Stimulated activated CD4-positive, alpha-beta T cell treated with anti-CD3 and anti-CD28 coated beads, Interleukin-1b, Interleukin-23, amount 100 ng/mL, for 1 hour (primary cell): ENCODE measurements at places on chromosomes 16 and 17.
A peak's percentile ranks its signal among the peaks of the same experiment; 100 is the strongest.

DNA sequence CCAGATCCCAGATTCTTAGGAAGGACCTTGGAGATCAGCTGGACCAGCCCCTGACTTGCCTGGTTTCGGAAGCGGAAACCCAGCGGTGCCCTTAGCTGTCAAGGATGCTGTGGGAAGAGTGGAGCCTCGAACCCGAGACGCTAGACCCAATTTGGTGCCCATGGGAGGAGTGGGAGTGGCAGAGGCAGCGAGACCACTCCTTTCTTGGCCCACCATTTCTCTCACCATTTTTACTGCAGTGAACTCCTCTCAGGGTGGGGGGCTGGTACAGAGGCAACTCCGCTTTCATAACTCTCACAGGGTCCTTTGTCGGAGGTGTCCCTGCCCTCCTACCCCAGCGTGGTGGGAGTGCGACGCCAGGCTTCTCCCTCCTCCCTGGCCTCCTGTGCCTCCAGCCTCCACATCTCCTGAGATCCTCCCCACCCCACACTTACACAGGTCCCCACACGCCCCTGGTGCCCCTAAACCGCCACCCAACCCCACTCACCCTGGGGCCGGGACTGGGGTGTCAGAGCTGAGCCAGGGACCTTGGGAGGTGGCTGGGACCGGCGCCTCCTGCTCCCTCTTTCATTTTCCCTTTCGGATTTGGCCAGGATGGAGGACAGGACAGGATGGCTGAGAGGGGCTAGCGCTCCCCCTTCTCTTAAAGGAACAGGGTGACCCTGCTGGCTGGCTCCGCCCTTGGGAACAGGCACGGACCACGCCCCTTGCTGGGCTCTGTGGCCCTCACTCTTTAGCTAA, at the start of gene GJD3:
Gene GJD3 (minus strand): TSS at position 617 of the 741 bp plus-strand sequence. CDS start 922 bp downstream, outside the sequence.
- no peak for DNase-seq

DNA sequence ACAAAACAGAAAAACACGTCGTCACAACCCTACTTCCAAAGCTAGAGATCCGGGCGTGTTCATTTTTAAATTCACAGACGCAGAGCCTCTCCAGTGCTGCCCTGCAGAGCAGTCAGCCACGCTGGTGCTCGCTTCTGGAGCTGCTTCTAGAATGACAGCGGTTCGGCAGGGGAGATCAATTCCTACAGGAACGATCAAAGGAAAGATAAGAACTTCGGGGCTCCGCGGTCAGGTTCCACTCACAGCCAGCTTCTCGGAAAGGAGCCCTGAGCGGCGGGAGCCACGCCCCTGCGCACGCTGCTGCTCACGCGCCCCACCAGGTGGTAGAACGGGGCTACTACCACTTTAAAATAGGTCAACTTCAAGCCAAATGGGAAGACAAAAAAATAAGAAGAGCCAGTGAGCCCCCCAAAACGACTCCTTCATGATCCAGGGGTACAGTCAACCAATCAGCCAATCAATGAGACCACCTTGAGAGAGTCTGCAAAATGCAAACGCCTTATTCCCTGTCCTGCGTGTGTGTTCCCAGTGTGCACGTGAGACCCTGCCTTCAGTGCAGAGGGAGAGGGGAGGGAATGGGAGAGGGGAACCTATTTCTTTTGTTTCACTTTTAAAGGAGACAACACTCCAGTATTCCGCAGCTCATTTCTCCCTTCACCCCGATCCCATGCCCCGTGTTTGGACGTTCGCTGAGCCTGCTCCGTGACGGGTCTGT, 209.7 kb downstream of the RBFOX3 start:
- peak; percentile 60 for DNase-seq

DNA sequence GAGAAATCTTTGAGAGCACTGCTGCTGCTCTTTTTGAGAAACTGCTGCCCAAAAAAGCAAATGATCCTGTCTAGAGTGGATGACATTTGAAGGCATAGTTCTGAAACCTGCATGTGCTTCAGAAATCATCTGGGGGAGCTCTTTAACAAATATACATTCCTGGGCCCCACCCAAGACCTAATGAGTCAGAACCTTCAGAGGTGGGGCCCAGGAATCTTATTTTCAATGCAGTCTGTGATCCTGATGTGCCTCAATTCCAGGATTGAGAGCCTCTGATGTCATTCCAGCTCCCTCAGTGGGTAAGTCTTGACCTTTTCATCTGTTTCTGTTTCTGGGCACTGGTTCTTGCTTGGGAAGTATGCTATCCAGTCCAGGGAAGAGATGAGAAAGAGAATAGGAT, 42.3 kb downstream of the HNF1B start:
- no peak for DNase-seq

DNA sequence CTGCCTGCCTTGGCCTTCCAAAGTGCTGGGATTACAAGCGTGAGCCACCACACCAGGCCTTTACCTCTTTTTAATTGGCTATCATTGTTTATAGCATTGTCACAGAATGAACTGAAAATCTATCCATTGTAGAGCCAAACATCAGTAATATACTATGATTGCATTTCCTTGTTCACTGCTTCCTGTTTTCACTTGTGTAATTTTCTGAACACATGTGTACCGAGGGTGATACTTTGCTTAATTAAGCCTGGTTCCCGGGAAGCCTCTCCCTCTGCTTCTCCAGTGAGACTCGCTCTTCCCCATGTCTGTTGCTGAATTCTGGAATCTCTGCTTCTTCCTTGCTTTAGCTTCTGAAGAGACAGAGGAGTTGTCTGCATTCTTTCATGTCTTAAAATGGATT, 33.1 kb downstream of the POLR3E start:
- DNase-seq: no peak

DNA sequence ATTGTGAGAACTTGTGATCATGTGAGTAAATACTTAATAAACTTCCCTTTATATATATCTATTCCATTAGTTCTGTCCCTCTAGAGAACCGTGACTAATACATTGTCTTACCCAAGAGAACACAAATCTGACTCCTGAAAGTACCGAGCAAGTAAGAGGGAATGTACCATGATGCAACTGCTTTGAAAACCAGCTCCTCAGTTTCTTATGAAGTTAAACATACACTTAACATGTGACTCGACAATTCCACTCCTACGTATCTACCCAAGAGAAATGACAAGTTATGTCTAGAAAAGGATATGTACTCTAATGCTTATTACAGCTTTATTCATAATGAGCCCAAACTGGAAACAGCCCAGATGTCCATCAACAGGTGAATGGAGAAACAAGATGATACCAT, 8.8 kb upstream of the GJD3 start:
- no peak for DNase-seq

- no peak for DNase-seq
These were observed 1.2 kb downstream of the RTN4RL1 start for GRCh38 chr17:2023692-2024571.

DNA sequence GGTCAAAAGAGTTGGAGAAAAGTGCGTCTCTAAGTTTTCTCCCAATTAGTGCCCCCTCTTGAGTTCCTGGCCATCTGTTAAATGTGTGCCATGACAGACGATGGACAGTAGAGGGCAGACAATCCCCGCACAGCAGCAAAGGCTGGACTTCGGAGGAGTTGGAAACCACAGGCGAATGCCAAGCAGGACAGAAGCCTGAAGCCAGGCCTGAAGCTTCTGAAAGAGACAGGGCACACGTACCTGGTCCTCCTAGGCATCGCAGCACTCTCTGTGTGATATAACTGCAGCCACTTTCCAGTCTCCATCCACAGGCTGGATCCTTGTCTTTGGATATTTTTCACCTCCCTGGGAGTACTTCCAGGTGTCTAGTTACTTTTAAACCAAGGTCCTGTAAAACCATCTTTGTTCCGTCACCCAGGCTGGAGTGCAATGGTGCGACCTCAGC, 14.5 kb downstream of the C17orf100 start:
- DNase-seq: no peak

DNA sequence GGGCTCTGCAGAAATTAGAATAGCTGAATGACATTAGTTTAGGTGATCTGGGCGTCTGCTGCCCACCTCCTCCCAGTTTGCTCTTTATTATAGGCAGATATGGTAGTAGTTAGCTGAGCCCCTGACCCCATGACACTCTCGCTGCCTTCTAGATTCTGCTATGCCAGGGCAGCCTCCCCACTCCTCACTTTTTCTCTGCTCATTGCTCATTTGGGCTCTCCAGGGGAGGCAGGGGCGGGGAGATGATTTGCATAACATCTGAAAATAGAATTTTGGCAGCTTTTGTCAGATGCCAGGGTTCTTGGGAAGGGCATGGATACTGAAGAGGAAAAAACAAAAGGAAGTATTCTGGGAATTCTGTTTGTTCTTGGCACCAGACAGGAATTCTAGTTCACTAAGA, 78.0 kb upstream of the GAS7 start:
- DNase-seq: no peak

GRCh38 chr17:51430591-51430990, 170.2 kb downstream of the UTP18 start:
- no peak for DNase-seq

DNA sequence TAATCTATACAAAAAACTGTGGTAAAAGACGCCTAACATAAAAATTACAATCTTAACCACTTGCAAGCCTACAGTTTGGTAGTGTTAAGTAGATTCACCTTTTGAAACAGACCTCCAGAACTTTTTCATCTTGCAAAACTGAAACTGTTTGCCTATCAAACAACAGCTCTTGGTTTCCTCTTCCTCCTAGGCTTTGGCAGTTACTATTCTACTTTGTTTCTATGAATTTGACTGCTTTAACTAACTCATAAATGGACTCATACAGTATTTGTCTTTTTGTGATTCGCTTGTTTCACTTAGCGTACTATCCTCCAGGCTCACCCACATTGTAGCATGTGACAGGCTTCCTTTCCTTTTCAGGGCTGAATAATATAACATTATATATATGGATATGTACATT, 97.0 kb downstream of the PRKCA start:
- no peak for DNase-seq

GRCh38 chr17:79997011-79997660, 38.5 kb downstream of the TBC1D16 start:
- no peak for DNase-seq

- no peak for DNase-seq
These were observed 22.9 kb downstream of the PIK3R6 start for GRCh38 chr17:8844229-8845218.

DNA sequence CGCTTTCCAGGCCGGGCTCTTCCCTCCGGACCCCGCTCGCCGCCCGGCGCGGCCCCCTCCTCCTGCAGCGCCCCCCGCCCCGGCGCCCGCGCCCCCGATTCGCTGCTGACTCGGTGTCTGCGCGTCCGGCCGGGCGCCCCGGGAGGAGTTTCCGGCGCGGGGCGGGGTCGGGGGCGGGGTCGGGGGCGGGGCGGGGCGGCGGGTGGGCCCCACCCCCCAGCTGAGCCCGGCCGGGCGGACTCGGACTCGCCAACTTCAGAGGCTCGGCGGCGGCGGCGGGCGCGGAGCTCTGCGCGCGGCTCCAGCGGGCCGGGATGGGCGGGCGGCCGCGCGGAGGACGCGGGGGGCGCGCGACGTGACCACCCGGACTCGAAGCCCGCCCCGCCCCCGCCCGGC, at the start of gene METRNL:
Gene METRNL (plus strand): TSS at position 258 of the 396 bp plus-strand sequence. CDS start 207 bp downstream, outside the sequence.
- DNase-seq: no peak

- no peak for DNase-seq
These were observed 47.7 kb upstream of the ZNF750 start for GRCh38 chr17:82887255-82888164.

DNA sequence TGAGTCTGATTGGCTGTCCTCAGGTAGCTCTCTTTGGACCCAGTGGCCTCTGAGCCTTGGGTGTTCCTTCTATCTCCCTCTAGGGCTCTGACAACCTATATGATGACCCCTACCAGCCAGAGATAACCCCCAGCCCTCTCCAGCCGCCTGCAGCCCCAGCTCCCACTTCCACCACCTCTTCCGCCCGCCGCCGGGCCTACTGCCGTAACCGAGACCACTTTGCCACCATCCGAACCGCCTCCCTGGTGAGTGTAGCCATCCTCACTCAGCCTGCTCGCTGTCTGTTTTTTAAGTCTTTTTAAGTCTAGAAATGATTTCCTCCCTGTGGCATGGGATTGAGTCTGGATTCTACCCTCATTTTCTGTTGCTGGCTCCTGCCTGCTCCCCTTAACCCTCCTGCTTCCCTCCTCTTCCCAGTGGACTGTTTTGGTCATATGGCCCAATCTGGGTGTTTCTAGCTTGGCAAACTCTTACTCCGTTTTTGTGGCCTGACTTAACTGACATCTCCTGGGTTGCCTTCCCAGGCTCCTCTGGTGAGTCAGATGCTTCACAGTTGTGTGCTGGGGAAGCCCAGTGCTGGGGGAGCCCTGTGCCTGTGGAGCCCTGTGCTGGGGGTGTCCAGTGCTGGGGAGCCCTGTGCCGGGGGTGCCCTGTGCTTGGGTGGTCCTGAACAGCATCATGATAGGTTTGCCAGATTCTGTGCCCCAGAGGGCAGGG, 9.9 kb downstream of the TAOK2 start:
- no peak for DNase-seq

GRCh38 chr17:34613064-34614019, 34.0 kb downstream of the TMEM132E start:
- no peak for DNase-seq

DNA sequence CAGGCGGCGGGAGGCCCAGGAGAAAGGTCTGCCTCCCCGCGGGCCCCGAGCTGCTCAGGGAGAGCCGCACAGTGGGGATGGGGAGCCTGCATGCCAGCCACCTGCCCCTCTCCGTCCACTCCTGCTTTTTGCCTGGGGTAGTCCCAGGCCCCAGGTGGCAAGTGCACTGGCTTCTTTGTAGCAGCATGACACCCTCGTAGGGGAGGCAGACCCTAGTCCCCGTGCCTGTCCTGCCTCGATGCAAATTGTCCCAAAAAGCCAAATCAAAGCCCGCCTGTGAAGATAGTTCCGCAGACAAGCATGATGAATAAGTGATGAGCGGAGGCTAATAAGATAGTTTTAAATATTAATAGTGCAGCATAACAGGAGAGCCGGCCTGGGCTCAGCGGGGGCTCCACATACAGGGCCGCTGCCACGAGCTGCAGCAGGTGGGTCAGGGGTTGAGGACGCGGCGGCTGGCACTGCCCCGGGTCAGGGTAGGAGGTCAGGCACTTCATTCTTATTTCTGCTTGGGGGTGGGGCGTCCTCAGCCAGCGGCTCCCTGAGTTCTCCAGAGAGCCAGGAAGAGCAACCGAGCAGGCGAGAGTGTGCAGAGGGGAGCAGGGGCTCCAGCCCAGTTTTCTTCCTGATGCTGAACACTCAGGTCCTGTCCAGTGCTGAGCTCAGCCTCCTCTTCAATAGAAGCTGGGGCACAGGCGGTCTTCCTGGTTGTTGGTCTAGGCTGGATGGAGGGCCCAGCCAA, 26.8 kb downstream of the GINS2 start:
- DNase-seq: no peak

DNA sequence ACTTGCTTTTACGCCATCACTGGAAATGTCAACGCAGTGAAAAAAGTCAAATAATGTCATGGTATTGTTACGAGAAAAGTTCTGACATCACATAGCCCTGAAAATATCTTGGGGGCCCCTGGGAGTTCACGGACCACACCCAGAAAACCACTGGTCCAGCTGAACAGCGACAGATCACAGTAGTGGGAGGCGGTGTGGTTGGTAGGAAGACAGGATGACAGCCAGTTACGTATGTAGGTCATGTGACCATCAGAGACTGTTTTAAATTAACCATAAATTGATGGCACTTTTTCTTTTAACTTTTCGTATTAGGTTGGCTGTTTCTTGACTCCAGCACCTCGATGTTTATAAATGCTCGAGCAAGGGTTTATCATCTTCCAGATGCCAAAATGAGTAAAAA, 11.9 kb downstream of the ERCC4 start:
- no peak for DNase-seq

GRCh38 chr17:79168486-79169055, 93.9 kb downstream of the ENGASE start:
- DNase-seq: no peak
